CD4-positive, alpha-beta T cell treated with Interleukin-12 subunit alpha and Interleukin-12 subunit beta, for 1 hour (primary cell): ENCODE measurements at places on chromosomes 16 and 17.

- no peak for DNase-seq
Observed at GRCh38 chr17:18140648-18141047, 32.1 kb downstream of the MYO15A start.

DNA sequence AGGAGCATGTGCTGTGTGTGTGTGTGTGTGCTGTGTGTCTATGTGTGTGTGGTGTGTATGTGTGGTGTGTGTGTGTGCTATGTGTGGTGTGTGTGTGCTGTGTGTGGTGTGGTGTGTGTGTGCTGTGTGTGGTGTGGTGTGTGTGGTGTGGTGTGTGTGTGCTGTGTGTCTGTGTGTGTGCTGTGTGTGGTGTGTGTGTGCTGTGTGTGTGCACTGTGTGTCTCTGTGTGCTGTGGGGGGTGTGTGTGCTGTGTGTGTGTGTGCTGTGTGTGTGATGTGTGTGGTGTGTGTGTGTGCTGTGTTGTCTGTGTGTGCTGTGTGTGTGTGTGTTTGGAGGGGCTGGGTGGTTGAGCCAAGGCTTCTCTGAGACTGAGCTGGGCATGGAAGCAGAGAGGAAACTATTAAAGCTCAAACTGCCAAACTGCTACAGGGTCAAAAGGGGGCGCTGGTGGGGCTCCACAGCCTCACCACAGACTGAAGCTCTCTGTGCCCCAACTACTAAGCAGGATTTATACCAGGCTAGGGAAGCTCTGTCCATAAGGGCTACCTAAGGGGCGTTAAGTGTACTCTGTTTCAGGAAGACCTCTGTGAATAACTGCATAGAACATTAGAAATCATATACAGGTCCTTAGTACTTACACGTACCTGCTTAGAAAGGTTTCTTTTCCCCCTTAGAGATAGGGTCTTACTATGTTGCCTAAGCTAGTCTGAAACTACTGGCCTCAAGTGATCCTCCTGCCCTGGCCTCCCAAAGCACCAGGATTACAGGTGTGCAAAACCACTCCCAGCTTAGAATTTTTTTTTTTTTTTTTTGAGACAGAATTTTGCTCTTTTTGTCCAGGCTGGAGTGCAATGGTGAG lies 27.8 kb upstream of the GHDC start:
- peak; percentile 74 for DNase-seq

- peak; percentile 24 for DNase-seq
Observed at GRCh38 chr17:62720126-62720850, 87.8 kb downstream of the MARCHF10 start.

- DNase-seq = no peak
Observed at GRCh38 chr17:17988427-17988945, 15.8 kb downstream of the DRC3 start.

DNA sequence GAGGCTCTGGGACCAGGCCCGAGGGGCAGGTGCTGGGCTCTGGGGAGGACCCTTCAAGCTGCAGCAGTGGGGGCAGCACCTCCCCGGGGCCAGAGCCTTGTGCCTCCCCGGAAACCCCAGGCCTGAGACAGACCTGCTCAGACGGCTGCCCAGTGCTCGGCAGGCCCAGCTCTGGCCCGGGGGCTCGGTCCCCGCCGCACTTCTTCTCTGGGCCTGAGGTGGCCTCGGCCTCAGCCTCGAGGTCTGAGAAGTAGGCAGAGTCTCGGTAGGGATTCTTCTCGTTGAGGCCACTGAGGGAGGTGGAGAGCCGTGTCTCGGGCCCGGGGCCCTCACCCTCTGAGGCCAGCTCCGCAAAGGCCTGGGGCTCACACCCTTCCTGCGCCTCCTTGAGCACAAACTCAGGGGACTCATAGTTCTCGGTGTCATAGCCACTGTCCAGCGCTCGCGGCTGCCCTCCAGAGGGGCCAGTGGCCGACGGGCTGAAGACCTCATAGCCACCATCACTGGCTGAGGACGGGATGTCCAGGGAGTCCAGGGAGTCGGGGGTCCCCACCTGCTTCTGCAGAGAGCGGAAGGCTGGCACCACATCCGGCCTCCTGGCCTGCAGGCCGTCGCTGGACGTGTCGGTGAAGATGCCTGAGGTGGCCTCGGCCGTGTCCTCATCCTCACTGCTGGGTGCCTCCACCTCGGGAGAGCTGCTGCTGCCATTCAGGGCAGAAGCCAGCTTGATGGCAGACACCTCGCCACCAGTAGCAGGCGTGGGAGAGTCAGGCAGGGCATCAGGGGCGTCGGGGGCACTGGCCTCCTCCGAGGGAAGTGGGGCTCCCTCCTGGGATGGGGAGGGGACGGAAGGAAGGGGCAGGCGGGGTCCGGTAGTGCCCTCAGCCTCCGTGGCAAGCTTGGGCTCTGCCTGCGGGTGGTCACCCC lies 44.3 kb upstream of the PVALEF start:
- no peak for DNase-seq

GRCh38 chr17:79626156-79626890 lies 15.5 kb upstream of the RBFOX3 start:
- no peak for DNase-seq

- DNase-seq = no peak
Observed at GRCh38 chr17:2122641-2123302, 67.9 kb downstream of the HIC1 start.

DNA sequence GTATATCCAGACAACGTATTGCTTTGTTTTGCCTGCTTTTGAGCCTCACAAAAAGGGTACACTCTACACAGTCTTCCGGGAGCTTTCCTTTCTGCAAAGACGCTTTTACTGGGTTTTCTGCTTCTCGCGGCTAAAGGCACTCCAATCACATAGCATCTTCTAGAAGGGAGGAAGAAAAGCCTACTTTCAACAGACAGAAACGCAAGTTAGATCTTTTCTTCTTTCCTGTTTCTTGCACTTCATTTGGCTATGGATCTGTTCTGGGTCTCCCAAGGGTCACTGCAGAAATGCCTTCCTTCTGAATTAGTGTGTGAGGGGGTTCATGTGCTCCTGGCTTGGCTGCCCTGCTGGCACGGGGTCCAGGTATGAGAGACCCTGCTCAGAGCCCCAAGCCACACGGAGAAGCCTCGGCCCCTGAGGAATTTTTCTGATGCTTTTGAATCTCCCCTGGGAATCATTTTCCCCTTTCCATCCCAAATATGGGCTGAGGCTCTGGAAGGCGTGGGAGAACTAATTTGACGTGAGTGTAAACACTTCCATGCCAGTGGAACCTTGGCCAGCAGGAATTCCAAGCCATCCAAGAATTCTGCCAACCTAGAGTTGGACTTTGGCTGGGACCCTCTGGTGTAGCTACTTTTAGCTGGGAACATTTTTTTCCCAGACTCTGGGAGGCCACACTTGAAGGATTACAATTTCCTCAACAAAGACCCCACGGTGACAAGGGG lies 49.6 kb upstream of the NKD1 start:
- DNase-seq = no peak

DNA sequence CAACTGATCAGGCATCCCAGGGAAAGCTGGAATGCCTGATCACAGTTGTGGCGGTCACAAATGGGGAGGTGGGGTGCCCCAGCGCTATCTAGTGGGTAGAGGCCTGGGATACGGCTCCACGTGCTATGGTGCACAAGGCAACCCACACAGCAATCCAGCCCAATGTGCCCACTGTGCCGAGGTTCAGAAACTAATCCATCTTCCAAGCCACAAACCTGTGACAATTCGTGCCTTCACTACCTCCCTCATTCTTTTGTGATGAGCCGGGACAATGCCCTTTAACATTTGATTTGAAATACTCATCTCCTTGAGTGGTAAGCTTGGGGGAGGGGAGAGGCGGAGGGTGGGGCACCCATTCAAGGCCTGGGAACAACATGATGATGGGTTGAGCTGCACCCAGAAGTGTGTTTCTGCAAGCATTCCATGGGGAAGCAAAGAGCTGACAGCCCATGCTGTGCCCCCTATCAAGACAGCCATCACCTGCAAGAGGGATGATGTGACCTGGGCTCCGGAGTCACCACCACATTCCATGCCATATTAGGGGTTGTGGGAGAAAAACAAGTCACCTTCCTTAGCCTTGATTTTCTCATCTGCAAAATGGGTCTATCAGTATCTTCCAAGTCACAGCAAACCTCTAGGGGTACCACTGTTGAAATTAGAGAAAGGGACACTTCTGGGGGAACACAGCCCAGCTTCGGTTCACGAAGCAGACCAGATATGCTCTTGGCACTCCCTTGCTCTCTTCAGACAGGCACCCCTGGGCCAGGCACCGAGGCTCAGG lies 3.7 kb downstream of the ELOB start:
- no peak for DNase-seq

DNA sequence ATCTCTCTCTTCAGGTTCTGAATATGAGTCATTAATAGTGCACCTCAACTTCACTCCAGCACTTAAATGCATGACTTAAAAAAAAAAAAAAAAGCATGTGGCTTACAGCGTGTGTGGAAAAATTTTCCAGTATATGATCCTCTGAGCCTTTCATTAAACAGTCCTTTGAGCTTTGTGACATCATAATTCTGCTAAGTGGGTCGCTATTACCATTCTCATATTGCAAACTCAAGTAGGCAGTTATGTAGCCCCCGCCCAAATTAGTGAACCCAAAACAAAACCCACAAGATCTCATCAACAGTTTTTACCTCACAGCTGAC lies 672 bp downstream of the CMTR2 start:
- DNase-seq = no peak

DNA sequence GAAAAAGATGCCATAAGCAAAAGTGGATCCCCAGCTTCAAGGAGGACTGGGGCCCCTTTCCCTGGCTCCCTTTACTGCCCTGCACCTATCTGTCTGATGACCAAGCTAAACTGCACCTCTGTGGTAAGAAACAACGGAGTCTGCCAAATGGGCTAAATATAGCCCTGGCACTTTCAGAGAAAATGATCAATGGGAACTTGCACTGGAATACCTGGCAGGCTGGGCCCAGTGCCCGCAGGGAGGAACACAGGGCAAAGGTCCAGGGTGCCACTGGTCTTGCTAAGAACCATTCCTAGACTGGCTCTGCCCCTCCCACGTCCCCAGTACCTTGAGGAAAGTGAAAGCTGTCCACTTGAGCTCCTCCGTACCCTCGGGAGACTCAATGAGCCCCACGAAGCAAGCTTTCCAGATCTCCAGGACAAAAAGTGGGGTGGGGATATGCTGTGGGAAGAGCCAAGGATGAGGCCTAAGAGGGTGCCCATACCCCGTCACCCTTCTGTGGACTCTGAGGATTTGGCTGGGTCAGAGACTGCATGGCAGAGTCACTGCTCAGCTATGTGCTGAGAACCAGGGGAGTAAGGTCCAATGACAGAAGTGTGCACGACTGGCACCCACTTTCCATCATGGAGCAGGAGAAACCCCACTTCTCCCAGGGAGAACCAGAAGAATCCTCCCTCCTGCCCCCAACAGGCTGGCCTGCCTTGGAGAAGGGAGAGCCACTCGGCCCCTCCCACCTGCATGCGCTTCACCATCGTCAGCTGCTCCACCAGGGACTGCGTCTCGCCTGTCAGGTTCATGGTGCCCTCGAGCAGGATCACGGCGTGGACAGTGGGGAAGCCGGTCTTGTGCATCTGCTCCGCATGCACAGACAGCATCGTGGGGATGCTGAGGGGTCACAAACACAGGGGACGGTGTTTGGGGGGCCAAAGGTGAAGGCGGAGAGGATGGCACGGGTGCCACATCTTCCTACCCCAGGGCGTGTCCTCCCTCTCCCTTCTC lies 17.4 kb downstream of the CSF3 start:
- no peak for DNase-seq

DNA sequence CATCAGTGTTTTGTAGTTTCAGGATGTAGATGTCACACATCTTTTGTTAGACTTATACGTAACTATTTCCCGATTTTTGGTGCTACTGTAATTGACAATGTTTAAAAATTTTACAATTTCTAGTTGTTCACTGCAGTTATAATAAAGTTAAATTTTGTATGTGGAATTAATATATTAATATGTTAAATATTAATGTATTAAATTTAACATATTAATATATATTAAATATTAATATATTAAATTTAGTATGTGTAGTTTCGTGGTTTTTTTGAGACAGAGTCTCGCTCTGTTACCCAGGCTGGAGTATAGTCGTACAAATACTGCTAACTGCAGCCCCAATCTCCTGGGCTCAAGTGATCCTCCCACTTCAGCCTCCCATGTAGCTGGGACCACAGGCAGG lies 5.7 kb upstream of the LGALS3BP start:
- DNase-seq = no peak

GRCh38 chr16:31696968-31697743 lies 169.5 kb downstream of the AHSP start:
- DNase-seq = no peak

DNA sequence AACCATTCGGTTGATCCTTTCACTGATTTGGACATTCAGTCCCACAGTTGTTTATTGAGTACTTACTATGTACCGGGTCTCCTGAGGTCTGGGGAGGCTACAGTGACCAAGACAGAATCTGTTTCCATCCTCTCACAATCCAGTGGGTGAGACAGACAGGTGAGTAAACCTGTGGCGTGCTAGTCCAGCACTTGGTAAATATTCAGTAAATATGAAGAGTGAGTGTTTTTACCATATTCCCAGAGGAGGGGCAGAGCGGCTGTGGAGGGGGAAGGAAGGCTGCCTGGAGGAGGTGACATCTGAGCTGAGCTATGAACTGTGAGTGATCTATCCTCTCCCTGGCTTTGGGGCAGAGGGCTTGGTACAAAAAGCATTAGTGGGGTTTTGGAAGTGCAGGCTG lies 31.4 kb downstream of the CCR7 start:
- no peak for DNase-seq

DNA sequence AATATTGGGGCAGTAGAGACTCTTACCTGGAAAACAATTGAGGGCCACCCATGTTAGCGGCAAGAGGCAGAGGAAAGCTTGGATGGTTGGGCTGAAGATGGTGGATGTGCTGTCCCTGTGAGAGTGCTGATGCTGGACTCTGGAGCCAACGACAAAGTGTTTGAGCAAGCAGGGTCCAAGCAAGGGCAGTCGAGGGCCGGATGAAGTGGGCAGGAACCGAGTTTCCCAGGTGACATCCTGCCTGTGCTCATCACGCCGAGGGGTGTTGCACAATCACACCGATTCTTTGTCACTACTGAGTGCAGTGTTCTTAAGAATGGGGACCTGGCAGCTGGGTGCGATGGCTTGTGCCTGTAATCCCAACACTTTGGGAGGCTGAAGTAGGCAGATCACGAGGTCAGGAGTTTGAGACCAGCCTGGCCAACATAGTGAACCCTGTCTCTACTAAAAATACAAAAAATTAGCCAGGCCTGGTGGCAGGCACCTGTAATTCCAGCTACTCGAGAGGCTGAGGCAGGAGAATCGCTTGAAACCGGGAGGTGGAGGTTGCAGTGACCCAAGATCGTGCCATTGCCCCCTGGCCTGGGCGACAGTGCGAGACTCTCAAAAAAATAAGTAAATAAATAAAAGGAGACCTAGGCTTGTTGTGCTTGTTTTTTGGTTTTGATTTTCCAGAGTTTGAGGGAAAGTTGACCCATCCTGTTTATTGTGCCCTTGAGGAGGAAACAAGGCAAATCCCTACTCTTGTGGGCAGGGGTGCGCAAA lies 6.1 kb downstream of the PYCARD start:
- DNase-seq = no peak

- DNase-seq = no peak
Observed at GRCh38 chr17:19242323-19242722, 5.2 kb downstream of the EPN2 start.

GRCh38 chr17:17063546-17064122 lies 21.4 kb downstream of the MPRIP start:
- DNase-seq = peak; percentile 12

GRCh38 chr17:38663125-38663751 lies 11.5 kb downstream of the EPOP start:
- peak; percentile 34 for DNase-seq
